ENCODE measurements at places on chromosomes 2 and 18.

- no peak for DNase-seq
Measured at GRCh38 chr2:151730262-151730975, 3.9 kb downstream of the NEB start.

GRCh38 chr2:105571445-105571987, 172.7 kb upstream of the FHL2 start:
- no peak for DNase-seq

- no peak for DNase-seq
Measured at GRCh38 chr2:226581661-226582060, 218.0 kb downstream of the IRS1 start.

DNA sequence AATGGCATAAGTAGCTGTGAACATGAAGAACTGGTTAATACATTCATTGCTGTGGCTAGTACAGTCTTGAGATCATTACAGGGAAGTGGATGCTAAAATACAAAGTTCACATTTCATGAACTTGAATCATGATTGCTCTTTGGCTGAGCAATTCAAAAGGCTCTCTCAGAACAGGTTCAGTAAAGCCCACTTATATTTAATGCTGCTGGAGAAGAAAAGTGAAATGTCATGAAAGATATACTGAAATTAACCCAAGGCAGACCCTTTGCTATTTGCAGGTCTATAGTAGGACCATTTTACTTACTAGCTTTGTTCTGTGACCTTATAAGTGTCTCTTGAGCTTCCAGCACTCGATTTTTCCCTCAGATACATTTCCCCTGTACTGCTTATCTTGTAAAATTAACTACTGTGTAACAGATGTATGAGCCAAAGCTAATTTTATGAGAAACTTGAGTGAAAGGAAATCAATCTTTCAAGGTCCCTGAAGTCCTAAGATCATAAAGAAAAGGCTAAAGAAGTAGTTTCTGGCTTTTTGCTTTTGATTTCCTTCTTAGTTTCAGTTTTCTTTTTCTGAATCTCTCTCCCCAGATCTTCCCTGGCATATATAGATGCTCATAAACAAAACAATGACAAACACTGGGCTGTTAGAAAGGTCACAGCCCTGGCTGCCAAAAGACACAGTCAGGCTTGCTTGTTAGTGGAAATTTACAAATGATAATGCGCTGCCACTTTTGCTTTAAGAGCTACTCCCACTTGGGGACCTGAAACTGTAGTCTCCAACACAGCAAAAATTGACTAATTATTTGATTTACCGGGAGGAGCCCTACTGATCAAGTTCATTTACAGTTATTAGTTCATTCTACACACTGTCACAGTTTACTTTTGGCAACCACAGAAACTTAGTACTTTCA, 132.7 kb upstream of the XPO1 start:
- DNase-seq, result no peak

DNA sequence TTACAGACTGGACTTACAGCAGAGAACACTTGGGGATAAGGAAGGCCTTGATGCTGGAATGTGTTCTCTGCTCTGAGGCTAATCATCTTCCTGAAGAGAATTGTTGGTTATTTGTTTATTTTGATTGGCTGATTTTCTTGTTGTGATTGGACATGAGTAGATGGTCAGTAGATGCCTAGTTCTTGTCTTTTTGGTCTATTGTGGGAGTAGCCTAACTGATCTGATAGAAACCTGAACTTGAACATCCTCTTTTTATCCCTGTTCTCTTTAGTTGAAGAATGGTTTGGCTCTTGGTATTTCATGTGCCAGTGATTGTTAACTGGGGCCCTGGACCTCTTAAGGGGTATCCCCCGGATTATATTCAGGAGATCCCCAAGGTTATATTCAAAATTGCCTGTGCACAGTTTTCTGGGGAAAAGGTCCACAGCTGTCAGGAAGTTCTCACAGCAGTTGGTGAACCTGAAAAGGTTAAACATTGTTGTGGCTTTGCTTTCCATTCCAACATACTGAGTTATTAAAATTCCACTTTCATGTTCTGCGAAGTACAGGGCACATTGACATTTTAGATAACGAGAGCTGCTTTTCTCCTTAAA, 13.6 kb downstream of the TWSG1 start:
- DNase-seq, result no peak

- DNase-seq, result no peak
Measured at GRCh38 chr18:74914648-74915047, 294.3 kb downstream of the PTGR3 start.

DNA sequence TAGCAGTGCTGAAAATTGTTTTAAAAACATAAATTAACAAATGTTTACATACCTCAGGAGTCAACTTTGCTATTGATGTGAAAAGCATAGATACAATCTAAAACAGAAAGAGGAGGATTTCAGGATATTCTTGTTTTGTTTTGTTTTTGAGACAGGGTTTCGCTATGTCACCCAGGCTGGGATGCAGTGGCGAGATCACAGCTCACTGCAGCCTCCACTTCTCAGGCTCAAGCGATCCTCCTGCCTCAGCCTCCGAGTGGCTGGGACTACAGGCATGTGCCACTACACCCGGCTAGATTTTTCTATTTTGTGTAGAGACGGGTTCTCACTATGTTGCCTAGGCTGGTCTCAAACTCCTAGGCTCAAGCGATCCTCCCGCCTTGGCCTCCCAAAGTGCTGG, 60.6 kb downstream of the C2orf74 start:
- DNase-seq, result no peak

DNA sequence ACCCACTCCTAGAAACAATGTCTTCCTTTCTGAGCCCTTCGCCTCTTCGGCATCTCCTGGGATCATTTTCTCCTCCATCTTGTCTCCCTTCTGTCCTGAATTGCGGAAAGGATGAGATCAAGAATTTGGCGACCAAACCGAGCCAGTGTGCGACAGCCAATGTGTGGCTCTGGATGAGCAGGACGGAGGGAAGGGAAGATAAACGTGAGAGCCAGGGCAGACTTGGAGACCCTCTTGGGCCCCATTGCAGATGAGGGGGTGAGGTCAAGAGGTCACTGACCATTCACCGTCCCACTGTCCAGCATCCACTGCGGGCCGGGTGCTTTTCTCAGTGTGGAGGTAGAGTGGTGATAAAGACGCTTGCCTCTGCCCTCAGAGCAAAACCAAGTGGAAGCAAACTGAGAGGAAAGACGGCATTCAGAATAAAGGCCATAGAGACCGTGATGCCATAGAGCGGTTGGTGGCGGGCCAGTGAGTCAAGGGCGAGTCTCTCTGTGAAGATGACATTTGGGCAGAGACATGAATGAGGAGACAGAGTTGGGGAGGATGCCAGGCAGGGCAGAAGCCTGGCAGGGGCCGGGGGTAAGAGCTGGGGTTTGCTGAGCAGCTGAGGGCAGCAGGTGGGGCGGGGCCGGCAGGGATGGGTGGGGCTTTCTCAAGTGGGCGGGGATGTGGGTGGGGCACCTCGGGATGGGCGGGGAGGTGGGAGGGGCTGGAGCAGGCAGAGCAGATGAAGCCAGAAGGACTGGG, 55.6 kb downstream of the ACAA2 start:
- no peak for DNase-seq

GRCh38 chr2:725468-725867, 48.3 kb upstream of the TMEM18 start:
- no peak for DNase-seq

DNA sequence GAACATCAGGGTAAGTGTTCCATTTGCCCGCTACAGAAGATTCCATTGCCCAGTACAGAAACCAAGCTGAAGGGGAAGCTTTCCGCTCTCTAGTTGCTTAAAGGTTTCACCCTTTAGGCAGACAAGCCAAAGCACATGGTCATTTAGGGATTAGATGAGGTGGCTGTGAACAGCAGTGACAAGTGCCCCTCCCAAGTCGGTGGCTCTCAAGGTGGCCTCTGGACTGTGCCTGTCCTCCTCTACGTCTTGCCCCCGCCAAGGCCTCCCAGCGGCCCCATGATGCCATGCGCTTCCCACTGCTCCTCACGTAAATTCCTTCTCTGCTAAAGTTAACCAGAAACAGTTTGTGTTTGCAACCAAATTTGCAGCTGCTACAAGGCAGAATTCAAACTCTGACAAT, 24.2 kb upstream of the PTPN4 start:
- DNase-seq, result no peak
